ENCODE measurements at places on chromosomes 7 and 10. TPM values are rescaled to one million over a fixed set of nuclear protein-coding genes. Genes with fewer than 3 reads are reported as not detected.

The AKR1C1 gene
- 379 TPM for total RNA-seq

The ZC3HAV1L gene
- 0.93 TPM for total RNA-seq

The TMEM213 gene
- total RNA-seq = not detected

The CTNNA3 gene
- 1.5 TPM for total RNA-seq

The RGS10 gene
- 1.3 TPM for total RNA-seq

The NPSR1 gene
- not detected for total RNA-seq

The GIMAP2 gene
- total RNA-seq = 5.3 TPM

The C10orf95 gene
- total RNA-seq = not detected

The STEAP1B gene
- not detected for total RNA-seq

The PTPRN2 gene
- total RNA-seq = 0.33 TPM

The NIPSNAP2 gene
- 6.1 TPM for total RNA-seq

The HOXA4 gene
- 0.43 TPM for total RNA-seq

The PLXDC2 gene
- total RNA-seq = 5.0 TPM

The BET1 gene
- 17.1 TPM for total RNA-seq

The RASA4B gene
- 2.9 TPM for total RNA-seq

The TSPAN12 gene
- 15.1 TPM for total RNA-seq

The FEZF1 gene
- total RNA-seq = not detected

The ZNF503 gene
- 7.3 TPM for total RNA-seq

The MRLN gene
- not detected for total RNA-seq

The FAS gene
- total RNA-seq = 13.0 TPM

The GPR26 gene
- not detected for total RNA-seq

Measured in left lobe of liver (tissue), 2 donors.